Spleen (tissue), 13 donors: ENCODE measurements at places on chromosomes 4 and X.

DNA sequence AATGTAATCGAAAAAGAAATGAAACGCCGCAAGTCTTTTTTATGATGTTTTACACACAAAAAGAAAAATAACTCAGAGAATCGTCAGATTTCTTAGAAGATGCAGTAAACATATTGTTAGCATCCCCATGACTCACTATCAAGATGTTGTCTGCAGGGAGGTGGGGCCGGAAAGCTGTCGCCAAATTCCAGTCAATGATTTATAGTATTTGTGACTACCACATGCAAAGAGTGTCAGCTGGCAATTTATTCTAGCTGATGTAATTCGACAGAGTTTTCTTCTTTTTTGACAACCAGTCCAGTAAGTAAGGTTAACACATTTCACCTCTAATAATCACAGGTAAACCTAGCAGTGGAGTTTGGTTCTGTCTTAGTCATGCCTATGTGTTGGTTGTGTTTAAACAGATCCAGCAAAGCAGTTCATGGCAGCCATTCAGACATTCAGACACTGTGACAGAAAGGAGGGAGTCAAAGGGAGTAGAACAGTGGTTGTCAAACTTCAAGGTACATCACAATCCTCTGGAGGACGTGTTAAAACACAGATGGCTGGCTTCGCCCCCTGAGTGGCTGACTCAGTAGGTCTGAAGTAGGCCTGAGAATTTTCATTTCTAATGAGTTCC lies 19.8 kb upstream of the PPP1R2C start:
- DNase-seq: no peak

DNA sequence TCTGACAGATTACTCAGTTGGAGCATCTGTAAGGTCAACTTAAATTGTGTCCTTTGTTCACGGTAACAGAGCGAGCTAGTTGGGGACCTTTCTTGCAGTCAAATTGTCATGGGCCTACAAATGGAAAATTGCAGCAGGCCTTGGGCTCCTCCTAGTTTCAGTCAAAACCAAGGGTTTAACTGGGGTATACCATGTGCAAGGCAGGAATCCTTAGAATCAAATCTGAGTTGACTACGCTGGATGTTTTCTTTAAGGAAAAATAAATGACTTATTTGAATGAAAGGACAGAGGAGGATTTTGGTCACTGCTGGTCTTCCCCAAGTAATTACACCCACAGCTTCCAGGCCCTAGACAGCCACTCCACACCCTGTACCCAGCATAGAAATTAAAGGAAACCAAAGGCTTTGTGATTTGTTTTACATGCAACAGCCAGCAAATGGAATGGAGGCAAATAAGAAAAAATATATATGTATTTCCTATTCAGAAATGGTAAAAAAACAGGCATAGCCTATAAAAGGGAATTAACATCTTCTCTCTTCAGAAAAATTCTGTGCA lies 307.1 kb downstream of the LDB2 start:
- DNase-seq: no peak

GRCh38 chrX:87896057-87896456 lies 378.5 kb downstream of the KLHL4 start:
- DNase-seq: no peak

DNA sequence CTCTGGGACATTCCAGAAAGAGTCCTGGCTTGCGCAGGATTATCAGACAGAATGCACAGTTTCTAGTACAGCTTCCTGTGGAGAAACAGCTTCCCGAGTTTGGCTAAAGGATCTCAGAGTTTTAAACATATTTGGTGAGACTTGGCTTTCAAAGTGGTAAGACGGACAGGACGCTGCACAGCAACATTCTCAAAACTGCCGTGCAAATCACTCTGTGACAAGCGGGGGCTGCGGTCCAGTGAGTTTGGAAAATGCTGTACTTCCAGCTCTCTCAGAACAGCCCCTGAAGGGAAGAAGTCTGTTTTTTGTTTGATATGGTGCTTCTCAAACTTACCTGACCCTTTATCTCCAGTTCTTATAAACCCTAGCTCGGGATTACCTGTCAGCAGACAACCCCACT lies 18.1 kb downstream of the LGI2 start:
- DNase-seq: no peak

- no peak for DNase-seq
Measured at GRCh38 chrX:10310511-10310910, 153.7 kb downstream of the CLCN4 start.

- DNase-seq: peak; percentile 81
Measured at GRCh38 chr4:68375667-68376559, 26.0 kb upstream of the YTHDC1 start.

DNA sequence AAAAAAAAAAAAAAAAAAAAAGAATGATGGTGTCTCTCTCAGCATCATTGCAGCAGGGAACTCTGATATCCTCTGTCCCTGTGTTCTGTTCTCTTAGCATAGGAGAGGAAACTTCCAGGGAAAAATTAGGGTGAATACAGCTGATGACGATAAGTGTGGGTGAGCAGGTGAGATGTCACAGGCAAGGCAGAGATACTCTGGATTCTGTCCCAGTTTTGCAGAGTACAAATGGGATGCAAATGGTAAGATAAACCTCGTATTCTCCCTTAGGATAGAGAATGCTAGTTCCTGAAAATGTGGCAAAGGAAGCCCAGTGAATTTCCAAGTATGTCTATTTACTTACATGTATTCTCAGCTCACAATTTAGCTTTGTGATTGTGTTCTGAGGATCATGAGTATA lies 671.6 kb upstream of the BOD1L1 start:
- no peak for DNase-seq

- DNase-seq: no peak
Measured at GRCh38 chr4:111268769-111269414, 646.0 kb upstream of the PITX2 start.

DNA sequence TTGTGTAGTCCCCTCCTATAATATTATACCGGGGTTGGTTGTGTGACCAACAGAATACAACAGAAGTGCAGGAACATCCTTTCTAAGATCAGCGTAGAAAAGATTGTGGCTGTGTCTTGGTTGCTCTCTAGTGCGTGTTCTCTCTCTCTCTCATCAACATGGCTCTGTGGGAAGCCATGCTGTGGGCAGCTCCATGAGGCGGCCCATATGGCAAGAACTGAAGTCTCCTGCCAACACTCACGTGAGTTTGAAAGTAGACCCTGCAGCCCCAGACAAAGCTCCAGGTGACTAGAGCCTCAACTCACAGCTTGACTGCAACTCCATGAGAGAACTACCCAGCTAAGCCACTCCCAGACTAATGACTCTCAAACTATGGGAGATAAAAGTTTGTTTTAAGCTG lies 118.7 kb downstream of the TSPAN5 start:
- DNase-seq: no peak

- DNase-seq: no peak
Measured at GRCh38 chr4:170497112-170497511, 407.4 kb upstream of the AADAT start.

GRCh38 chrX:67613366-67613765 lies 69.5 kb downstream of the AR start:
- no peak for DNase-seq

- DNase-seq: no peak
Measured at GRCh38 chrX:119041175-119041574, 31.6 kb upstream of the CT47C1 start.

- no peak for DNase-seq
Measured at GRCh38 chr4:21641696-21642095, 306.9 kb downstream of the KCNIP4 start.

DNA sequence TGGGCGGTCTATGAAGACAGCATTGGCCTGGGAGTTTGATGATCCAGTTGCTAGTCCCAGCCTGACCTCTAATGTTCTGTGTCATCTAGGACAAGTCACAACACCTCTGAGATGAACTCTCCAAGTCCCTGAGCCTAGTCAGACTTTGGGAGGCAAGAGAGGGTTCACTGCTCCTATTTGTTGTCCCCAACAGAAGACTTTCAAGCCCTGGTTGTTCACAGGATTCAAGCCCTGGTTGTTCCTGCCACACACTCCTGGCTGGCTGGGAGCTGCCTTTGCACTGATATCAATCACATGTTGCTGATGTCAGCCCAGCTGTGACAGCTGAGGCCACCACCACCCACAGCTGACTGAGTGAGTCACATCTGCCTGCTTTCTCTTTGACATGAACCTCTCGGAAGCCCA lies 253.2 kb upstream of the RASGEF1B start:
- DNase-seq: peak; percentile 76

DNA sequence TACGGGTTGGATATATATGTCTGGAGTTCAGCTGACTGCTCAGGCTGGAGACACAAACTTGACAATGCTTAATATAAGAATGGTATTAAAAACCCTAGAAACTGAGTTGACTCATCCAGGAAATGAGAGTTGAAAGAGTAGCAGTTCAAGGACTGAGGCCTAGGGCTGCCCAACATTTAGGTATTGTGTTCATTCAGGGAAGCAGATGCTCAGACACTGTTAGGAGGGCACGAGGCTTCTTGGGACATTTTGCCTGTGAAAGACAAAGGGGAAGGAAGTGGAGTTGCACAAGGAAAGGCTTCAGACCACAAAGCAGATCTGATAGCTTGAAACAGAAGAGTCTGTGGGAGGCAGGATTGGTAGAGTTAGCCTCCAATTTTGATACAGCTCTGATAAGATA lies 52.0 kb upstream of the HS3ST1 start:
- DNase-seq: no peak

DNA sequence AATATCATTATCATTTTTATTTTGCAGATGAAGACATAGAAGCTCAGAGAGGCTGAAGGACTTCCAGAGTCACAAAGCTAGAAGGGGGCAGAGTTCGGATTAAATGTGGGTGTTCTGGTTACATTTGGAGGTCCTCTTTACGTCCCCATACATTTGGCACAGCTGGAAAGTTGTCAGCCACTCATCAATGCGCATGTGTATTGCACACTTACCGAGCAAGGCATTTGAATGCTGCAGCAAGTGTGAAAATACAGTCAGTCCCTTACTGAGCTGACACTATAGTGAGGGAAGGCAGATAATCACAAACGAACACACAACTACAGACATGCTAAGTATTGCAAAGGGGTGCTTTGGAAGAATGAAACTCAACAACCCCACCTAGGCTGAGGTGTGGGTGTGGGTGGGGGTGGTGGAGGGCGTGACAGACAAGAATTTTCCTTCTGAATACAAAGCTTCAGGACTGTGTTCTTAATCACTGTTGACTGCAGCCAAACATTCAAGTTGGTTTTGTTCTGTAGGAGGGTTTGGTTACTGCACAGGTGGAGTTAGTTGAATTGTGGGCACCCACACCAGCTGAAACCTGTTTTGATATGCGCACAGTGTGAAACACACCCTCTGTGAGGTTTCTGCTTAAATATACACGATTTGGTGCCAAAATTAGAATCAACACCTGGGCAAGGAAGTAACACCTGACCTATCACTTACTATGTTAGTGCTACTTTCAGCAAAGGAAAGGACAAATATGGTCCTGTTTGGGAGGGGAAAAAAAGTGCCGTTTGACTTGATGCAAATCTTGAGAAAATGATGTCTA lies 72.4 kb downstream of the COQ2 start:
- DNase-seq: peak; percentile 75

DNA sequence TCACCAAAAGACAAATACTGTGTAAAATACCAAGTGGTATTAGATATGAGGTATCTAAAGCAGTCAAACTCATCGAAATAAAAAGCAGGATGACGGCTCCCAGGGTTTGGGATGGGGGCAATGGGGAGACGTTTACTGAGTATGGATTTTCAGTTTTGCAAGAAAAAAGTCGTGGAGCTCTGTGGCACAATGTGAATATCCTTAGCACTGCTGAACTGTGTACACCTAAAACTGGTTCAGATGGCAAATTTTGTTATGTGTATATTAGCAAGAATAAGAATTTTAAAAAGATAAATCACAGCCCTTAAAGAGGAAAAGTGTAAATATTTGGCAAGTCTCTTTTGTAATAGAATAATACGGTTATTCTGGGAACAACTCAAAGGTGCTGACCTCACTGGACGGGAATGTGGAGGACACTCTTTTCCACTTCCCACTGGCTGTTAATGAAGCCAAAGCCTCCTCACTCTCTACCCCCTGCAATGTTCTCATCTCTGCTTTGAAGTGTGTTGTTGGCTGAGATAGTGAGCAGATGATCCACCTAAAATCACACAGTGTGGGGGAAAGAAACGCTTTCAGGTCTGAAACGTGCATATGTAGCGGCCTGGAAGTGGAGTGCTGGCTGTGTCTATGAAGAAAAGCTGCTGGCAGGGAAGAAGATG lies 49.2 kb downstream of the SEL1L3 start:
- DNase-seq: no peak

- DNase-seq: no peak
Measured at GRCh38 chrX:55710701-55711100, 6.8 kb upstream of the RRAGB start.

DNA sequence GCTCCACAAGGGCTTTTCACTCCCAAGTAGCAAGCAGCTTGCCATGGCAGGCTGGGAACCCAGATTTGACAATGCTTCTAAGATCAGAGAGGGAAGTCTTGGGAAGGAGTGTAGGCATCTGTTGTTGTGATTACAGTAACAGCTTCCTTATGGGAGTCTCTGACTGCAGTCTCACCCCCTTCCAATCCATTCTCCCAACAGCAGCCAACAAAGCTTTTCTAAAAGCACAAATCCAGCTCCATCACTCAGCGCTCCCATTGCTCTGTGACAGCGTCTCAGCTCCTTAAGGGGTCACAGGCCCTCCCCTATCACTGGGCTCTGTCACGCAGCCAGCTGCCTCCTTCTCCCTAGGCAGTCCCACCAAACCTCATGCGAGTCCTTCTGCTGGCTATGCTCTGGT lies 7.1 kb downstream of the IGFBP7 start:
- DNase-seq: no peak

- DNase-seq: no peak
Measured at GRCh38 chr4:14812101-14812500, 190.2 kb upstream of the CPEB2 start.

GRCh38 chr4:130850019-130850524 lies 1754.1 kb downstream of the C4orf33 start:
- no peak for DNase-seq

DNA sequence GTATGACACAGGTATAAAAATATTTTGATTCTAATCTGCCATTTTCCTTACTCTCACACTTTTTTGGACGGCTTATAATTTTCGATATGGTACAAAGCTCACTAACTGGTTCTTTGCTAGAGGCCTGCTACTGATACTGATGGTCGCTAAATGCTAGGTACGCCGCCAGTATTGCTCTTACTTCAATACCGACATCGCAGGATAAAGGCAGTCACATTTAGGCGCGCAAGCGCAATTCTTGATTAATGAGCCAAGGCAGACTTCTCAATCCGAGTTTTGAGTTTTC lies 557 bp upstream of the USP38 start:
- no peak for DNase-seq

DNA sequence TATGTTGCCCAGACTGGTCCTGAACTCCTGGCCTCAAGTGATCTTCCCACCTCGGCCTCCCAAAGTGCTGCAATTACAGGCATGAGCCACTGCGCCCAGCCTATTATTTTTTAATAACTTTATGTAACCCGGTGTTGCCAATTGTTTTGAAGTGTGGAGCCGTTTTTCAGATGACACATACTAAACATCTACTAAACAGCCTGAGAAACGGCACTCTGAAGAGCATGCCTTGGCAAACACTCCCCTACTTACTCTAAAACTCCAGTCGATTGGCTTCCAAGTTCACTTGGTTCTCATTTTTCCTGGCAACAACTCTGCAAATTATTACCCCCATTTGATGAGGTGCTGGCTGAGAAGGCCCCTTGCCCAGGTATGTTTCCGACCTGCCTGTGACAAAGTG lies 131.1 kb downstream of the GPR143 start:
- no peak for DNase-seq

GRCh38 chrX:46912603-46913491 lies 626 bp downstream of the JADE3 start:
- DNase-seq: peak; percentile 87

GRCh38 chr4:155878611-155879010 lies 12.5 kb upstream of the ASIC5 start:
- no peak for DNase-seq

- no peak for DNase-seq
Measured at GRCh38 chr4:180532691-180533090, 1710.5 kb upstream of the TENM3 start.
